Progenitor cell of endocrine pancreas (in vitro differentiated cells): ENCODE measurements at places on chromosomes 2 and 18.

DNA sequence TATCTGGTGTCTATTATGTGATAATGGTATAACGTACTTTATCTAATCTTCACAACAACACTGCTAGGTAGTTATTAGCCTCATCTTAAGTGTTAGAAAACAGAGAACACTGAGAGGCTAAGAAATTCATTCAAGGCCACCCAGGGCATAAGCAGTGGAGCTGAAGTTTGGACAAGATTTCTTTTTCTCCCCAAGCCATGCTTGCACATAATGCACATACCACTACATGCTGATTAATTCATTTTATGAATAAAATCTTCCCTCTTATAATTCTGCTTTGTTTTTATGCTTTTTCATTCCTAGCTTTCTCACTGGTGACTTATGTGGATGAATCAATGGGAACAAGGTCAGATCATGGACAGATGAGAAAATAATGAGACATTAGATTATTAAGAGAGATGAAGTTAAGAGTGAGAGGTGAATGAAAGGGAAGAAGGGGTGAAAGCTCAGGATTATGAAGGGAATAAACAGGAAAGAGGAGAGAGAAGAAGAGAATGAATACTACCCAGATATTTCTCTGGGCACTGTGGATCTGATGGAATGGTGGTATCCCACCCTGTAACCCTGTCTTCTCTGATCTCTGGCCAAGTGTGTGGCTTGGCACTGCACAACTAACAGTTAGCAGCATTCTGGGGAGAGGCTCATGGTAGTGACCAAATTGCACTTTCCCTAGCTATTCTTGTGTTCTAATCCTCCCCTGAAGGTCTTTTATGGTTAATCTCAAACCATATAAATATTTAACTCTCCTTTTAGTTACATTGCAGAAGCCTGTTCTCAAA is 17.7 kb upstream of the GALNT3 start:
- H3K27me3 ChIP-seq, result no peaks in the 10 kb centered on the region
- DNase-seq, result no peak
- peaks cover 4% of the 10 kb centered on the region for H3K4me1 ChIP-seq

GRCh38 chr2:68658266-68658665 is 14.9 kb downstream of the PROKR1 start:
- H3K4me3 ChIP-seq, result no peak overlapping the region
- peaks cover 6% of the 10 kb centered on the region for H3K27me3 ChIP-seq
- DNase-seq, result no peak
- no peaks in the 10 kb centered on the region for H3K36me3 ChIP-seq

- no peaks in the 10 kb centered on the region for H3K4me1 ChIP-seq
- no peak overlapping the region for H3K27ac ChIP-seq
- no peak for DNase-seq
- H3K4me3 ChIP-seq, result no peak overlapping the region
- no peaks in the 10 kb centered on the region for H3K36me3 ChIP-seq
- peaks cover 68% of the 10 kb centered on the region for H3K27me3 ChIP-seq
Measured at GRCh38 chr2:120772261-120772660, 36.6 kb downstream of the GLI2 start.

- no peak for DNase-seq
- H3K27ac ChIP-seq, result no peak overlapping the region
- H3K4me1 ChIP-seq, result peaks cover 1% of the 10 kb centered on the region
- no peaks in the 10 kb centered on the region for H3K27me3 ChIP-seq
Measured at GRCh38 chr2:160936044-160936806, 224.0 kb upstream of the TANK start.

DNA sequence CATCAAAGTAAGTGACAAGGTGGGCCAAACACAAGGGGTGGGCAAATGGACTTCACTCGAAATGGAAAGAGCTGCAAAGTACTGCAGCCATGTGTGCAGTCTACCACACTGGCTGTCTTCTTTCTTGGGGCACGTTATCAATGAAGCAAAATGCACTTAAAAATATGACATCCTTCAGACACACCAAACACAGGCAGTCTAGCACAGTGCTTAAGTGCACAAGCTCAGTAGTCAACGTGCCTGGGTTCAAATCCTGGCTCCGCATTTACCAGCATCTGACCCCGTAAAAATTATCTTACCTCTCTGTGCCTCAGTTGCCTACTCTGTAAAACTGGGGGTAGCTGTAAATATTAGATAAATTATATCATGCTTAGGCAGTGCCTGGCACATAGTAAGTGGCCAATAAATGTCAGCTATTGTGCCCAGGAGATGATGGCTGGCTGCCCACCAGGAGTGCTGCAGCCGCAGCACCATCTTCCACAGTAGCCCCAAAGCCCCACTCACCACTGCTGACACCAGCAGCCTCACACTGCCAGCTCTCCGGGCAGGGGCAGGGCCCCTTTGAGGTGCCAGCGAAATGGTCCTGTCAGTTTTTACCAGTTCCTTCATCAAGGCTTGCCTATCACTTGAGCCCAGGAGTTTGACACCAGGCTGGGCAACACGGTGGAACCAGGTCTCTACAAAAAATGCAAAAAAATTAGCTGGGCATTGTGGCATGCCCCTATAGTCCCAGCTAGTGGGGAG is 121.8 kb upstream of the SLC1A4 start:
- H3K4me3 ChIP-seq, result no peak overlapping the region
- peaks cover 25% of the 10 kb centered on the region for H3K27me3 ChIP-seq
- H3K4me1 ChIP-seq, result no peaks in the 10 kb centered on the region
- H3K27ac ChIP-seq, result no peak overlapping the region
